ENCODE measurements at places on chromosomes 2 and 18. TPM values are rescaled to one million over a fixed set of nuclear protein-coding genes. Genes with fewer than 3 reads are reported as not detected.

DNA sequence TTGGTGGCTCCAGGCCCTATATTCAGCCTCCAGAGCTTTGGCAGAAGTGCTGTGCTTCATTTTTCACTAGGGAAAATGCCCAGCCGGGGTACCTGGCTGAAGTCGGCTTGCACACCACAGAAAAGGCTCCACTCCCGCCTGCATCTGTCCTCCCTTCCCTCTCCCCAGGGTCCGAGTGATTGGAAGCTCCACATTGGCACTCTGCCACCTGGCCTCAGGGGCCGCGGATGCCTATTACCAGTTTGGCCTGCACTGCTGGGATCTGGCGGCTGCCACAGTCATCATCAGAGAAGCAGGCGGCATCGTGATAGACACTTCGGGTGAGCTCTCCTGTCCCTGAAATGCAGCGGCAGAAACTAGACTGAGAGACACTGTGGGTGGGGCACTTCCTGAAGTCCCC lies 47.4 kb downstream of the IMPA2 start:
- DNase-seq, result no peak

- no peak for DNase-seq
Observed at GRCh38 chr2:30511122-30512083, 64.4 kb downstream of the LCLAT1 start.

DNA sequence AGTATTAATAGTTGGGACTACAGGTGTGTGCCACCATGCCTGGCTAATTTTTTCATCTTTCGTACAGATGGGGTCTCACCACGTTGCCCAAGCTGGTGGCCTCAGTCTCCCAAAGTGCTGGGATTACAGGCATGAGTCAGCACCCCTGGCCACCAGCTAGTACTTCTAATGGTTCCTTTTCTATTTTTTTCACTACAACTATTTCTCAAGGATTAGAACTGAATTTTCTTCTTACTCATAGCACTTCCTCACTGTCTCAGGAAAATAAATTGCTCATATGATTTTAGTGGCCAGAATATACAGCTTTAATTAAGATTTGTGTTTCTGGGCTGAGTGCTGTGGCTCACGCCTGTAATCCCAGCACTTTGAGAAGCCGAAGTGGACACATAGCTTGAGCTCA lies 43.2 kb upstream of the SOS1 start:
- DNase-seq, result no peak

DNA sequence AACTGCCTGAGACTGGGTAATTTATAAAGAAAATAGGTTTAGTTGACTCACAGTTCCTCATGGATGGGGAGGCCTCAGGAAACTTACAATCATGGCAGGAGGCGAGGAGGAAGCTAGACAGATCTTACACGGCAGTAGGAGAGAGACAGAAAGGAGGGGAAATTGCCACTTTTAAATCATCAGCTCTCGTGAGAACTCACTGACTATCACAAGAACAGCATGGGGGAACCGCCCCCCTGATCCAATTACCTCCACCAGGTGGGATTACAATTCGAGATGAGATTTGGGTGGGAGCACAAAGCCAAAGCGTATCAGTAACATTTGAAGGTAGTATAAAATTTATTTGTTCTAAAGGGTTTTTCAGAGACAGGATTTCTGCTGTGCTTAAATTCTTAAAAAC lies 5.4 kb downstream of the GALM start:
- no peak for DNase-seq

DNA sequence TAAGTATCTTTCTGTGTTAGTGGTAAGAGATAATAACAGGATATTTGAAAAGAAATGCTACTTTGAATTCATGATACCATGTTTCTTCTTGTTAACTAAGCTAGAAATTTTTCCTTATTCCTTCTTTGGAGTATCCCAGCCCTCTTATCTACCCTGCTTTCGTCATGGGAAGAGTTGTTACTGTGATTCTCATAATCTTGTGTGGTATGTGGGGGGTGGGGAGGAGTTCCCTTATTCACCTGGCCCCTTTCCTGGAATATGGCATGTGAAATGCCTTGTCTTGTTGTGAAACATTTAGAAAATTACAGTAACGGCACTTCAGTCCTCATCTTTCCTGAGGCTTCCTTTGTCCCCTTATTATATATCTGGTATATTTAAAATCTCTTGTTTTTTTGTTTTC lies 129.9 kb downstream of the NCOA1 start:
- no peak for DNase-seq

- DNase-seq, result no peak
Observed at GRCh38 chr2:76998704-76999103, 523.5 kb downstream of the LRRTM4 start.

DNA sequence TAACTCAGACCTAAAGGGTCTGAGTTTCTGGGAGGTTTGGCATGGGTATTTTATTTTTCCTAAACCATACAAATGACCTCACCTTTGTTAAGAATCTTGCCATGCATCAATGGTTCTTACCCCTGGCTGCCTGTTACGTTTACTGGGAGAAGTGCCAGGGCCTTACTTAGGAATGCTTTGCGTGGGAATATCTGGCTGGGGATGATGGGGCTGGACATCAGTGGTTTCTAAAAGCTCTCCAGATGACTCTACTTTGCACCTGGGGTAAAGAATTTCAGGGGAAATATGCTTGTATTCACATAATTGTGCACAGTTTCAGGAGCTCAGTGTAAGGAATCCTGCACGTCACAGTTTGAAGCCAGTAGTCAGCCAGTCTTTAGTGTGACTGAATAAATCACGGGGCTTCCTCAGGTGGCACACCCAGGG lies 18.2 kb upstream of the DAW1 start:
- DNase-seq, result no peak

DNA sequence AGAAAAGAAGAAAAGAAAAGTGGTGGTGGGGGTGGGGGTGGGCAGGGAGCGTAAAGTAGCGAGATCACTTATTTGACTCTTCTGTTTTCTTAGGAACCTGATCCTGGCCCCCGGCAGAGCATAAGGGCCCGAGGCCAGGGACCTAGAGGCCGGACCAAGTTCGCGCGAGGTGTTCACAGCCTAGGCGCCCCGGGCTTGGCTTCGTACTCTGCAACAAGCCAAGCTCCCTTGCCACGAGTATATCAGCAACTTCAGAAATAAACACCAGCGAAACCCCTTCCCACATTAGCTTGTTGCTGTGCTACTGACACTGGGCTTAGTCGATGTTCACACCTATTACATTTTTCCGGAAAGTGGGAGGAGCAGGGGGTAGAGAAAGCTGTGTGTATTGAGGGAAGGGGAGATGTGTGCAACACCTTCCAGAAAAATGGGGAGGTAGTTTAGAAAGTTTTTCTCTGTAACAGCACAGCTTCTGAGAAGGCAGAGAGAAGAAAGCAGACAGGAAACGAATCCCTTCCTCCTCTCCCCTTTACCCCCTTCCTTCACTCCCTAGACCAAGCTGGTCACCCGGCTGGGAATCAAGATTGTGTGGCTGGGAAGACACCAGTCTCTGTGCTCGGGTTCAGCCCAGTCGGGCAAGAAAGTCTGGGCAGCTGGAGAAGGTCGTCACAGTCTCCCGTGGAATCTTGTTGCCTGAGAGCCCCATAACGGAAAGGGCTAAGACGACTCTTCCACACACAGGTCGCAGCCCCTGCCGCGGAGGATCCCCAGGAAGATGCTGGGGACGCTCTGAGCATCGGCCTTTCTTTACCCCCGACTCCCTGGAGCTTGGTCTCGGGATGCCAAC lies 12.0 kb upstream of the SATB2 start:
- DNase-seq, result no peak

GRCh38 chr2:203802342-203803052 lies 65.1 kb upstream of the CTLA4 start:
- no peak for DNase-seq

- DNase-seq, result no peak
Observed at GRCh38 chr2:182330451-182331305, 96.2 kb downstream of the PDE1A start.

- DNase-seq, result no peak
Observed at GRCh38 chr18:73669297-73669696, 478.3 kb downstream of the FBXO15 start.

- no peak for DNase-seq
Observed at GRCh38 chr18:73900106-73900835, 247.4 kb downstream of the FBXO15 start.

DNA sequence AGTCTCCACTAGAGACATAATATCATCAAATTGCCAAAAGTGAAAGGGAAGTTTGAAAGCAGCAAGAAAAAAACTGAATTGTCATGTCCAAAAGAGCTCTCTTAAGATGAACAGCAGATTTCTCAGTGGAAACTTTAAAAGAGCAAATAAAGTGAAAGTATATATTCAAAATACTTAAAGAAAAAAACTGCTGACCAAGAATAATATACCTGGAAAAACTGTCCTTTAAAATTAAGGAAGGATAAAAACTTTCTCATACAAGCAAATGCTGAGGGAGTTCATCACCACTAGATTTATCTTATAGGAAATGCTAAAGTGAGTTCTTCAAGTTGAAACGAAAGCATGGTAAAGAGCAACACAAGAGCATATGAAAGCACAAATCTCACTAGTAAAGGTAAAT lies 83.3 kb upstream of the SCN1A start:
- no peak for DNase-seq

- no peak for DNase-seq
Observed at GRCh38 chr2:120739438-120740090, 3.9 kb downstream of the GLI2 start.

DNA sequence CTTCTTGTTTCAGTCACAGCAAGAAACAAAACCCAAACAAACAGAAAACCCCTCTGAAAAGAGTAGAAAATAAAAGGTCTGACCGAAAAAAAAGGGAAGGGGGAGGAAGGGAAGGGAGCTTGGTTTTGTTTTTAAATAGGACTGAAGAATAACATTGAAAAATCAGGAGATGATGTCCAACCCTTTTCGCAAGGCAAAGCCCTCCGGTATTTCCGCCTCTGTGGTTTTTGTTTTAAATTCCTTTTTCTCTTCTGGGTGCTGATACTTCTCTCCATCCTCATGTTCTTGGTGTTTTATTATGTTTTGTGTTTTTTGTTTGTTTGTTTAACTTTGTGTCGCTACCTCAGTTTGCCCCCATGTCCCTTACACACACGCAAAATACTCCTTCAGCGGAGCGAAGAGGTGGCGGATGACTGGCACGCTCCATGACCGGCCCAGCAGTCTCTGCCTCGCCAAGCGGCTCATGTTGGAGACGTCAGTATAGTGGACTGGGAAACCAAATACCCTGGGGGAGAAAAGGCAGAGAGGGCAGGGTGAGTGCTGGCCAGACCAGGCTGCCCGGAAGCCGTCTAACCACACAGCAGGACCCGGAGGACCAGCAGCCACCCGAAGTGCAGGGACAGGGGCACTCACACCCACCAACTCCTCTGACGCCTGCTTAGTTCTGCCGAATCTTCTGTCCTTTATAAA lies 65.7 kb upstream of the POMC start:
- no peak for DNase-seq

- no peak for DNase-seq
Observed at GRCh38 chr18:3983351-3983969, 471.6 kb downstream of the DLGAP1 start.

DNA sequence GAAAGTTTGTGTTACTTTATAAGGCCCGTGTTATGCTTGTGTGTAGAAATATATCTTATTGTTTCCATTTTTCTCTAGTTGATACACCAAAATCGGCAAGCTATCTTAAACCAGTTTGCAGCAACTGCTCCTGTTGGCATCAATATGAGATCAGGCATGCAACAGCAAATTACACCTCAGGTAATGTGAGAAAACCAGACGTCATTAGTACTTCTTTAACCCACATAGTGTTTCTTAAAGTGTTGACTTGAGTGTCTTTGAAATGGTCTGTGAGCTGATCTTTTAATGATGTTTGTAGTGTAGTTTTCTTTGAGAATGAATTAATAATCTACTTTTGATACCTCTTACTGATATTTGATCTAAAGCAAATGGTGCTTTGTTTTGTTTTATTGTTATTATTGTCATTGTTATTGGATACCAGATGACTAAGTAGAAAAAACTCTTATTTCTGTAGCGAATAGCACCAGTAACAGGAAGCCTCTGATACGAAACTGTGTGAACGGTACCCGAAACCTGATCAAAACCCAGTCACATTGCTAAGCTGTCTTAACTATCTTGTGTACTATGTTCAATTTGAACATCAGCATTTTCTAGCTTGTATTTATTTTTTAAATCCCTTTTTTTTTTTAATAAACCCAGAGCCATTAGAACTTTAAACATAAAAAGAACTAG lies 53.7 kb downstream of the PTRHD1 start:
- DNase-seq, result no peak

DNA sequence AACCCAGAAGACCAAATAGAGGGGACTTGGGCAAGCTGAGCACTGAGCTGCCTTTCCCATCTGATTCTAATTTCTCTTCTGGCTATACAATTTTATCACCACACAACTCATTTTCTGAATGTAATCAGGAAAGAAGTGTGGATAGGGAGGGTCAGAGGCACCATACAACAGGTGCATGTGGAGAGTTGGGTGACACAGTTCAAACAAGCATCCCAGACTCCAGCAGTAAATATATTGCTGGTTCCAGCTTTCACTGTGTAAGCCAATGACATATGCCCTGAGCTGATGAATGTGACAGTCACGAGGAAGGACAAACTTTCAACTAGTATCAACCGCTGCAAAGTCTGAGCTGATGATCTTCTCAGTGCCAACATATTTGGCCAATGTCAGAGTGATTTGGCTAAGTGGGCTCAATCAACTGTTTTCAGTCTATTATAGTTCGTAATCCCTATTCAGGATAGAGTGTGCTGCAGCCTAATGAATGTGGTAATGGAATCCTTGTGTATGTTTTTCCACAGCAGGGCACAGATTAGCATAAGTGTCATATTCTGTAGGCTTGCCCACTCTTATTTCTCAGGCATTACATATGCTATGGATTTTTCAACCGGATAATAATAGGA lies 109.9 kb upstream of the MEIS1 start:
- no peak for DNase-seq

GRCh38 chr2:88831792-88832248 lies 140.3 kb downstream of the RPIA start:
- DNase-seq, result no peak

- no peak for DNase-seq
Observed at GRCh38 chr2:11784747-11785610, 38.5 kb downstream of the LPIN1 start.

- no peak for DNase-seq
Observed at GRCh38 chr2:236341721-236342120, 77.5 kb upstream of the ASB18 start.

DNA sequence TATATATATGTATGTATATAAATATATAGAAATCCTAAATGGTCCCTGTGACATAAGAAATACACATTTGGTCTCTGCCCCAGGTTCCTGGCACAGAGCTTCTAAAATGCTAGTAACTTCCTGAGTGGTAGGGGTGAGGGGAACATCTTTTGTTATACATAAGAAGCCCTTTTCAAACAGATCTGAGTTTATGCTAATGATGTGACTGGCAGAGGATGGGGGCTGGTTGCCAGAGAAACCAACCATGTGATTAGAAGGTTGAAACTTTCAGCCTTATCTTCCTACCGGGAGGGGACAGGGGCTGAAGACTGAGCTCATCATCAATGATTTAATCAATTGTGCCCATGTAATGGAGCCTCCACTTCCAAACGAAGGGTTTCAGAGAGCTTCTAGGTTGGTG lies 16.3 kb downstream of the MFSD2B start:
- DNase-seq, result no peak

C2orf15 gene
- total RNA-seq, result 1.5 TPM

GALNT14 gene
- 2.9 TPM for total RNA-seq

RIT2 gene
- 0.48 TPM for total RNA-seq

FHL2 gene
- total RNA-seq, result 48.4 TPM

EGR4 gene
- not detected for total RNA-seq

UGT1A3 gene
- 1.2 TPM for total RNA-seq

VSNL1 gene
- 1.7 TPM for total RNA-seq

SLC4A3 gene
- 1.3 TPM for total RNA-seq

RASGRP3 gene
- total RNA-seq, result 28.5 TPM

NEURL3 gene
- not detected for total RNA-seq

UGT1A1 gene
- 1.9 TPM for total RNA-seq

C2orf76 gene
- total RNA-seq, result 25.3 TPM

ANKRD62 gene
- 0.11 TPM for total RNA-seq

Measured in urinary bladder (tissue), 4 donors.